Thymus (tissue), 14 donors: ENCODE measurements at places on chromosomes 2 and 18.

DNA sequence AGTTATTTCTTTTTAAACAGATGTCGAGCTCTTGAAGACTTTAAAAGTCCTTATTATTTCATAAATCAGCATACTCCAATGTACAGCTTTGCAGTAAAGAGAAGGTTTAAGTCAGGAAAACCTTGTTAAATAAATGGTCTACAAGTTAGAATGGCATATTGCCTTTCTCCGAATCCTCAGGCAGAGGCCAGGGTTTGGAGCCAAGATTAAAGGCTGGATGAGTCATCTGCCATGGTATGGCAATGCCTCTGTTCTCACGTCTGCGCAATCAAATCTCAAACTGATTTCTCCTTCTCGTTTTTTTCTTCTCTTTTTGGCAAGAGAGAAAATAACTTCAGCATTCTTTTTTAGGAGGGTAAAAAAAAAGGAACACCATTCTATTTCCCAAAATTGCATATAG, 5.6 kb upstream of the KCNJ3 start:
- H3K4me3 ChIP-seq = no peak overlapping the region
- H3K27me3 ChIP-seq = peaks cover 9% of the 10 kb centered on the region
- no peak overlapping the region for H3K27ac ChIP-seq
- H3K36me3 ChIP-seq = no peaks in the 10 kb centered on the region
- no peak for DNase-seq

GRCh38 chr2:220270481-220271070, 643.1 kb downstream of the SLC4A3 start:
- no peaks in the 10 kb centered on the region for H3K36me3 ChIP-seq
- H3K27ac ChIP-seq = no peak overlapping the region
- no peak overlapping the region for H3K4me3 ChIP-seq
- no peaks in the 10 kb centered on the region for H3K4me1 ChIP-seq
- no peaks in the 10 kb centered on the region for H3K27me3 ChIP-seq
- no peak for DNase-seq

GRCh38 chr18:41075212-41075611, 879.8 kb upstream of the PIK3C3 start:
- no peaks in the 10 kb centered on the region for H3K4me1 ChIP-seq
- no peak overlapping the region for H3K27ac ChIP-seq
- DNase-seq = no peak
- no peak overlapping the region for H3K4me3 ChIP-seq
- no peaks in the 10 kb centered on the region for H3K27me3 ChIP-seq
- no peaks in the 10 kb centered on the region for H3K36me3 ChIP-seq

DNA sequence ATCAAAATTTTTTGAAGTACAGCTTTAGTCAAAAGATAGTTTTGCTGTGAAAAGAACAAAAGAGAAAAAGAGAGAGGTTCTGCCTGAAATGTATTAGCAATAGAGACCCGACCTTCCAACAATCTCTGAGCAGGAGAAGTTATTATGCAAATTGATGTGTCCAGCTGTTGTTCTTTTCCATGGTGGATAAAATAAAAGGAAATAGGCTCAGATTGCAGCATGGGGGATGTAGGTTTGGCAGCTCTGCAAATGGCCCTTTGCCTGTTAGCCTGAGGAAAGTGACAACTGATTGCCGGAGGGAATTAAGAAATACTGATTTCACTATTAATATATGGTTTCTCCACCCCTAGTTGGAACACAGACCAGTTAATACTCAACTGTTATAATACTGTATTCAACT, 1283.2 kb upstream of the NXPH2 start:
- DNase-seq = no peak
- no peaks in the 10 kb centered on the region for H3K4me1 ChIP-seq
- no peaks in the 10 kb centered on the region for H3K27me3 ChIP-seq
- no peak overlapping the region for H3K27ac ChIP-seq
- H3K4me3 ChIP-seq = no peak overlapping the region

DNA sequence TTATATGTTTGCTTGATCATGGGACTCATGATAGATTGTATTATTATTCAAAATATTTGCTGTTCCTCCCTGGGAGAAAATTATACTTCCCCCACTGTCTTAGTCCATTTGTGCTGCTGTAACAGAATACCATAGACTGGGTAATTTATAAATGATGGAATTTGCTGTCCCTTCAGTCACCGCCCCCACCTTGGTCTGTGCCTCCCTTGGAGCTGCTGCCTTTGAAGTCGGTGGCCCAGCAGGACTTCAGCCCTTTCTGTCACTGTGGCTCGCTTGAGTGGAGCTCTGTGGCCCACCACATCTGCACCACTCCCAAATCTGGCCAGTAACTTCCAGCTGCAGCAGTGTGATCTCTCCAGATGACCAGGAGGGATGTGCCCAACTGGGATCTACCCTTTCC, 200.8 kb downstream of the AGPS start:
- H3K27ac ChIP-seq = no peak overlapping the region
- no peaks in the 10 kb centered on the region for H3K27me3 ChIP-seq
- no peaks in the 10 kb centered on the region for H3K36me3 ChIP-seq

DNA sequence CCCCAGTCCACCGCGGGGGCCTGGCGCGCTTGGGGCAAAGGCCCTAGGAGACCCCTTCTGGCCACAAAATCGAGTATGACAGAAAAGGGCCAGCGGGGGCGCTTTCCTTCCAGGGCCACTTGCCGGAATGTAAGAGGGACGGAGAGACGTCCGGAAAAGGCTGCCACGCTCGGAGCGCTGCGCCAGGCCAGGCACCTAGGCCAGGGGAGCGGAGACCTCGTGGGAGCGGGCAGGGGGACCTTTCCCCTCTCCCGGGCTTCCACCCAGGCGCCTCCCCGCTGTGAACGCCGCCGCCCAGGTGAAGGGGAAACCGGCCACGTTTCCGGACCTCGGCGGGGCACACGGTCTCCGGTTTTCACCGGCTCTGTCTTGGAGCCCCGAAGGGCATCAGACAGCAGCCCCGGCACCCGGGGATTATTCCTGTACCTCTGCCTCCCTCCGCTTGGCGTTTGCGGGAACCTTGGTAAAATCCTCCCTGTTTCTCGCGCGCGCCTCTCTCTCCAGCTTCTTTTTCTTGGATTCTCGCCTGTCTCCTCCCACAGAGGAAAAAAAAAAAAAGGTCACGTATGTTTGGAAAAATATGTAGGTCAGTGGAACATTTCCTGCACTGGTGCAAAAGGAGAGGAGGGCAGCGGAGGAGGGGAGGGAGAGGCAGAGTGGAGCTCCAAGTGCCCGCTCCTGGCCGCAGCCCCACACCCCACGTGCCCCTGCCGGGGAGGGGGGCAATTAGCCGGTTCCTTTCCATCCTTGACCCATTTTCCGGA, 1.2 kb upstream of the NPAS2 start:
- H3K4me3 ChIP-seq = peak overlapping the region; percentile 23
- H3K27ac ChIP-seq = no peak overlapping the region
- no peak for DNase-seq
- H3K36me3 ChIP-seq = no peaks in the 10 kb centered on the region

- H3K36me3 ChIP-seq = no peaks in the 10 kb centered on the region
- H3K27me3 ChIP-seq = no peaks in the 10 kb centered on the region
- H3K4me1 ChIP-seq = no peaks in the 10 kb centered on the region
- no peak overlapping the region for H3K4me3 ChIP-seq
- no peak overlapping the region for H3K27ac ChIP-seq
These were observed 50.1 kb upstream of the MAPRE2 start for GRCh38 chr18:34991152-34991551.

DNA sequence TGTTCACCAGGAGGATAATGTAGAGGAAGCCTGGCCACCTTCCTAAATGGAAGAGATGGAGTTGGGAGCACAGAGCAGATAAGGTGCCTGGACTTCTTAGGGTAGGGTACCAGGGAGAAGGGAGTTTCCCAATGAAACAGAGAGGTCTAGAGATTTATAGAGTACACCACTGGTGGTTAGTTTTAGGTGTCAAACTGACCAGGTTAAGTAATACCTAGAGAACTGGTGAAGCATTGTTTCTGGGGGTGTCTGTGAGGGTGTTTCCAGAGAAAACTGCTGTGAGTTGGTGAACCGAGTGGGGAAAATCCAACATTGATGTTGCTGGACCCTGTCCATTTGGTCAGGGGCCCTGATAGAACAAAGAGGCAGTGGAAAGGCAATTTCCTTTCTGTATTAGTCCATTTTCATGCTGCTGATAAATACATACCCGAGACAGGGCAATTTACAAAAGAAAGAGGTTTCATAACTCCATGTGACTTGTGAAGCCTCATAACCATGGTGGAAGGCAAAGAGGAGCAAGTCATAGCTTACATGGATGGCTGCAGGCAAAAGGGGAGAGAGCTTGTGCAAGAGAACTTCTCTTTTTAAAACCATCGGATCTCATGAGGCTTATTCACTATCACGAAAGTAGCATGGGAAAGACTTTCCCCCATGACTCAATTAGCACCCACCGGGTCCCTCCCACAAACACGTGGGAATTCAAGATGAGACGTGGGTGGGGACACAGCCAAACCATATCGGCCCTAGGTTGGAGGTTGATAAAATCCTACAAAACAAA, 260.8 kb downstream of the CBLN2 start:
- no peaks in the 10 kb centered on the region for H3K4me1 ChIP-seq
- H3K36me3 ChIP-seq = no peaks in the 10 kb centered on the region
- no peak for DNase-seq
- no peak overlapping the region for H3K27ac ChIP-seq
- no peaks in the 10 kb centered on the region for H3K27me3 ChIP-seq

- H3K27ac ChIP-seq = no peak overlapping the region
- no peaks in the 10 kb centered on the region for H3K36me3 ChIP-seq
- no peaks in the 10 kb centered on the region for H3K27me3 ChIP-seq
- H3K4me1 ChIP-seq = no peaks in the 10 kb centered on the region
- DNase-seq = no peak
- no peak overlapping the region for H3K4me3 ChIP-seq
These were observed 65.2 kb upstream of the SALL3 start for GRCh38 chr18:78914249-78914935.
